WTC11 (cell line): ENCODE measurements at places on chromosomes 2 and 18.

DNA sequence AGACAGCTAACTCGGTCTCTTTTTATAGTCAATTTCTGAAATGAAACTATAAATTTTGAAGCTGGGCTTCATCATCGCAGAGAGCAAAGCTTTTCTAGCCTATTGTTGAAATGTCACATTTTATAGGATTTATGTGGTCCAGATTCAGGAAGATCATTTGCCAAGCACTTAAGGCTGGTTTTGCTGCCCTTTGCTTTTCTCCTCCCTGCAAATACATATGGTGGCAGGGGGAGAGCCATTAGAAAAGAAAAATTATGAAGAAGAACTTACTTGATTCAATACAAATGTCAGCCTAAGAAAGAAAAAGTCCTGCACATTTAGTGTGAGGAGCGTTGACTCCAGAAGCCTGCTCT lies 206.9 kb upstream of the NRP2 start:
- no peak for DNase-seq

- DNase-seq: peak; percentile 17
Measured at GRCh38 chr2:204024503-204024902, 87.9 kb downstream of the ICOS start.

- DNase-seq: no peak
Measured at GRCh38 chr2:59277671-59278070, 1036.5 kb upstream of the FANCL start.

DNA sequence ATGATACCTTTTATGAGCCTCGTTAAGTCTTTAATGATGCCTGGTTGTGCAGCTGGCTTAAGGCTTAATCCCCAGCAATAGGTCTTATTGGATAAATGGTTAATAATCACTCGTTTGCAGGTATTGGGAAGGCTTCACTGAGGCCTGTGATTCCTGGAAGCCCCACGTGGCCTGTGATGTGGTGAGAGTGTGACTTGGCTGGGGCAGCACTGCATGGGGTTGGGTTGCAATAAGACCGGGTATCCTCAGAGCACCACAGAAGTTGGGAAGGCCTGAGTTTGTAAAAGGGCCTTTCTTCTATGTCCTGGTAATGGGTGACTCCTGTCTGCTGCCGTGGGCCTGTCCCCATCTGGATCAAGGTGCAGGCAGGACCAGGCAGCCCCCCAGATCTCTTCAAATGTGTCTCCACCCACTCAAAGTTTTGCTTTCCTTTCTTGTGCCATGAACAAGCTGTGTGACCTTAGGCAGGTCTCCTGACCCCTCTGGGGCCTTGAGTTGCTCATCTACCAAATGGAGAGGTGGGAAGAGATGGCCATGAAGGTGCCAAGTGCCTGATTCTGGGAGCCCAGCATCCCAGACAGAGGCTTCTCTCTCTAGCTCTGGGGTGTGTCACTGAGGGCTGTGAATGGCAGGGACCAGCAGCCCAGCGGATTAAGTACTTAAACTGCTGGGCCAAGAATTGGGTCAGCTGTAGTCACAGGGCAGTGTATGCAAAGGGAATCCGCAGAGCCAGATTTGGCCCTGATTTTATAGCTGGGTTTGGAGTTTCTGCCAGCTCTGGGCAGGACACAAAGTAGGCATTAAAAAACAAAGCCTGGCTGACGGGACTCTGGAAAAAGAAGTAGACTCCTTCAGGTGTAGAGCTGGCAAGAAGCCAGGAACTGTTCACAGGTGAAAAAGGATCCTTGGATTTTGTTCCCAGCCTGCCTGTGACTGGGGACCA lies 24.4 kb downstream of the LBH start:
- DNase-seq: no peak

DNA sequence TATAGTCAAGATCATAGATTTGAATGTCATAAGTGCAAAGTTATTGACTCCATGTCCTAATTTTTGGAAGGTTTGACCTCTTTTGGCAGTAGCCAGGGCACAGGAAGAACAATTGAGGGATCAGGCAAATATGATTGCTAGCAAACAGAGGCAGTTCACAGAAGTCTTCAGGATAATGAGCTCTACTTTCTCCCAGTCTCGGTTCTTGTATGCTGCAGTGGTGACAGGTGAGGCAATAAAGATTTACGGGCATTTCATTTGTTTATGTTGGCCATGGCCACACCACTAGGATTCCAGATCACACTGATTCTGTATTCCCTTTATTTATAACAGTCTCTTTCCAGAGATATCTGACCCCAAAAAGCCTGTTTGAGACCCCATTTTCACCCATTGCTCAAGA lies 137.5 kb downstream of the UBR3 start:
- no peak for DNase-seq

DNA sequence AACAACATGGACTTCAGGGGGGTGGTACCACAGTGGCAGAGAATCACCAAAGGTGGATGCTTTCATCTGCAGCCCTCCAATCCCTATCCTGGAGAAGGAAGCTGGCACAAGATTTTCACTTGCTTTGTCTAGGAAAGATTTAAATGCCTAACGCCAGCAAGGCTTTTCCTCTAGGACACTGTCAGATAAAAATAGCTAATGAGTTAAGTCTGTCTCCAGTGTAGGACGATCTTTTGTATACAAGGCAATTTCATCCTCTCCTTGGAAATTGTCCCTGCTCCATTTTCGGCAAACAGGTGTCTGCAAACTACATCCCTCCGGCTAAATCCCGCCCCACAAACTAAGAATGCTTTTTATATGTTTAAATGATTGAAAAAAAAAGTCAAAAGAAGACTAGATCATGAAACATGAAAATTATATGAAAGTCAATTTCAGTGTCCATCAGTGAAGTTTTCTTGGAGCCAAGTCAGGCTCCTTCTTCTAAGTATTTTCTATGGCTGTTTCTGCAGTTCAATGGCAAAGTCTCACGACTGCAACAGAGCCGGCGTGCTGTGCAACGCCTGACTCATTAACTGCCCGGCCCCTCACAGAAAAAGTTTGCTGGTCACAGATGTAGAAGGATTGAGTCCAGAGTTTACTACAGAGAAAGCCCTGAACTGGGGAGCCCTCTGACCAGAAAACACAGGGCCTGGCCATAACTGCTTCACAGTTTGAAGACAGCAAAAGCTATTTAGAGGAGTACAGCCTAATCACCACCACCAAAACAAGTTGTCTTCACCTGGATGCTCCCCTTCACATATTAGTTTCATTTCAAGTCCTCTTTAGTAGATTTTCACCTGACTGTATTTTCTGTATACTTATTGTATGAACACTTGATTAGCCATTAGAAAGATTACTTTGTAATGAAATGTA lies 52.3 kb downstream of the PIEZO2 start:
- no peak for DNase-seq

- no peak for DNase-seq
Measured at GRCh38 chr2:69564604-69565003, 78.9 kb downstream of the AAK1 start.

DNA sequence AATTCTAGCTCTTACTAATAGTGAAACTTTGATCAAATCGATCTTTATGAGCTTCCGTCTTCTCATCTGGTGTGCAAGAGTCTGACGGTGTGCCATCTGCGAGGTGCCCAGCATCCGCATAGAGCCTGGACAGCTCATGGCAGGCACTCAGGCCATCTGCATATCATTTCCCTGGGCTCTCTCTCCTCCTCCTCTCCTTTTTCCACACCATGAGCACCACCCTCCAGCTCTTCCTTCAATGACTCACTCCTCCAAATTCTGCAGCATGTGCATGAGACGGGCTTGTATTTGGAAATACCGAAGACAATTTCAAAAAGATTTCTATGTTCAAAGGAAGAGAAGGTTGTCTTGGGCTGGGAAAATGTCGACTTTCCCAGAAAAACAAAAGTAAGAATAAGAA lies 161.1 kb downstream of the CCBE1 start:
- DNase-seq: no peak

DNA sequence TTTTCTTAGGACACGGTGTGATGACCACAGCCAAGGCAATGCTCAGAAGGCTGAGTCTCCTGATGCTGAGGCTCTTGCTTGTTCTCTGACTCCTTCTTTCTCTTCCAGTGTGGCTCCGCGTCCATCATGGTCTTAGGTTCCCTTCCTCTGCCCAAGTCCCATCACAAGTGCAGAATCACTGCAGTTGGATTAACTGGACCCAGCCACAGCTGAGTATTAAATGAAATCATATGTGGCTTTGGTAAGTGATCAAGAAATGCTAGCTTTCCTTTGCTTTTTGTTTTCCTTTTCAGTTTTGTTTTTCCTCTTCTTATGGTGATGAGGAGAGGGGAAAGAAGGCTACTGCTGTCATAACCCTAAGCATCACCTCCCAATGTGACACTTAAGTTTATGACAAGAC lies 375.8 kb downstream of the INSIG2 start:
- no peak for DNase-seq

GRCh38 chr2:25324905-25325592 lies 16.7 kb downstream of the DNMT3A start:
- no peak for DNase-seq
